T1000 (cell line): ENCODE measurements at places on chromosomes 6 and 20.

GRCh38 chr6:142118328-142118727, 14.4 kb upstream of the GJE1 start:
- DNase-seq, result no peak

DNA sequence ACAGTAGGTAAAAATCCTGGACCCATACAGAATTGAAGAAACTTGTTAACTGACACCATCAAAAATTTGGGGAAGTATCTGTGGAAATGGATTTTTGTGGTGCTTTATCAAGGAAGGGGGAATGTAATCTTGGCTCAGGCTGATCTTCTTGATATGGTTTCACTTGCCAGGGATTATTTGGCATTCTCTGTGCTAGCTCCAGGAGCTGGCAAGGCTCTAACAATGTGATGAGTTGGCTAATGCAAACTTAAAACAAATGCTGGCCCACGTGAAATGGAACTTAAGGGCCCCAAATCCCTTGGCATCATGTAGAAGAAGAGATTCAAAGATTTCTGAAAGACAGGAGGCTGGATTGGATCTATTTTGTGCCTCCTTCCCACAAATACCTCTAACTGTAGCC, 13.1 kb downstream of the KCNS1 start:
- DNase-seq, result no peak

- DNase-seq, result no peak
These were observed 70.2 kb downstream of the LYRM4 start for GRCh38 chr6:5190507-5190906.

DNA sequence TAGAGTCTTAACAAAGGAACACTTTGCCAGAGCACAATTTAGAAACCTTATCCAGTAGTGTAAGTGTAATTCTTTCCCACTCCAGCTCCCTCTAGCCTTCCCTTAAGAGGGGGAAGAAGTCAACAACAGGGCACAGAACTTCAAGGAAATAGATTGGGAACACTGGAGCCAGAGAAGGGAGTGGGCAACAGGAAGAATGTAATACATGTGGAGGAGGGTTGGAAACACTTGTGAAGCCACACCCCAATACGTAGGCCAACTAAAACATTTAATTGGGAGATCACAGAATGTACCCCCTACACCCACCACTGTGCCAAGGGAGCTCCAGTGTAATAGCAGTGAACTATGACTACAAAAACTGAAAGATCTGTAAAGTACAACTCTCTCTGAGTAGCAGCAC, 735.7 kb upstream of the HS3ST5 start:
- DNase-seq, result no peak

- no peak for DNase-seq
These were observed 7.1 kb upstream of the ZNF318 start for GRCh38 chr6:43376551-43376981.
